SK-MEL-5 (cell line): ENCODE measurements at places on chromosomes 7 and 10. TPM values are rescaled to one million over a fixed set of nuclear protein-coding genes. Genes with fewer than 3 reads are reported as not detected.

Gene TAS2R5
- 0.26 and 0.51 TPM in 2 replicates for total RNA-seq

Gene DRGX
- not detected in 2 replicates for total RNA-seq

Gene COX19
- 12.9 and 13.1 TPM in 2 replicates for total RNA-seq

Gene FGFR2
- total RNA-seq: 0.21 and 1.2 TPM in 2 replicates

Gene CH25H
- total RNA-seq: not detected in 2 replicates

Gene H2BK1
- total RNA-seq: not detected in 2 replicates

Gene PTPRE
- 0.03 TPM in 1 of 2 replicates, not detected in the other for total RNA-seq

Gene UNCX
- not detected in 2 replicates for total RNA-seq

Gene KLLN
- total RNA-seq: 0.03 and 0.08 TPM in 2 replicates

Gene SPDYE18
- total RNA-seq: 0.18 TPM in 1 of 2 replicates, not detected in the other
